ENCODE measurements at places on chromosomes 4 and X.
A peak's percentile ranks its signal among the peaks of the same experiment; 100 is the strongest.

- DNase-seq: no peak
These were observed 493.1 kb downstream of the MAGEE1 start for GRCh38 chrX:76920607-76921006.

DNA sequence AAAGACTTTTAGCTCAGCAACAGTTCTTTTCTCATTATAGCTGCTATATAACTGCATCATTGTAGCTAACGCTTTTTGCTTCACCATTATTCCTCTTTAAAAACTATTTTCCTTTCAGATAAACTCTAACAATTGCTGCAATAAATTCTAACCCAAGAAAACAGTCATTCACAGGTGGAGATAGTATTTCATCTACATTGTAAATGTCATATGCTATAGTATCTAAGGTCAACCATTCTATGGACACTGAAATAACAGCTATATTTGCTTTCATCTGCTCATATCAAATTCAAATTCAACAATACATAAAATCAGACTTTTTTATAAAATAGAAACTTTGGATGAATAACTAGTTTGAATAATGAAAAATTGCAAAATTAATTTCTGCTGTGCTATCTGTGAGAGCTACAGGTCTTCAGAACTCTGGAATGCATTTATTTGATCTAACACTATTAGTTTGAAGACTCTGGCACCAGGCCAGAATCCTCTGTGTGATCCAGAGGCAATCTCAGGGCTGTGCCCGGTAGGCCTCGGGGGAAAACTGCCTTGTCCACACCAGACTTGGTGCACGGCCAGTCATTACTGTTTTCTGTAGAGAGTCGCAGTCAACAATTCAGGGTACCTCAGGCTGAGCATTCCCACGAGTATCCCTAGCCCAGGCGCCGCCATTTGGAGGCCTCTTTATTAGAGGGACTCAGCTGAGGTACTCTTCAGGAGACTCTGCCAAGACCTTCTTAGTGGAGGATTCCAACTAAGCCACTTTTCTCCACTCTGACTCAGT is 332.4 kb downstream of the SLC7A11 start:
- DNase-seq: no peak

DNA sequence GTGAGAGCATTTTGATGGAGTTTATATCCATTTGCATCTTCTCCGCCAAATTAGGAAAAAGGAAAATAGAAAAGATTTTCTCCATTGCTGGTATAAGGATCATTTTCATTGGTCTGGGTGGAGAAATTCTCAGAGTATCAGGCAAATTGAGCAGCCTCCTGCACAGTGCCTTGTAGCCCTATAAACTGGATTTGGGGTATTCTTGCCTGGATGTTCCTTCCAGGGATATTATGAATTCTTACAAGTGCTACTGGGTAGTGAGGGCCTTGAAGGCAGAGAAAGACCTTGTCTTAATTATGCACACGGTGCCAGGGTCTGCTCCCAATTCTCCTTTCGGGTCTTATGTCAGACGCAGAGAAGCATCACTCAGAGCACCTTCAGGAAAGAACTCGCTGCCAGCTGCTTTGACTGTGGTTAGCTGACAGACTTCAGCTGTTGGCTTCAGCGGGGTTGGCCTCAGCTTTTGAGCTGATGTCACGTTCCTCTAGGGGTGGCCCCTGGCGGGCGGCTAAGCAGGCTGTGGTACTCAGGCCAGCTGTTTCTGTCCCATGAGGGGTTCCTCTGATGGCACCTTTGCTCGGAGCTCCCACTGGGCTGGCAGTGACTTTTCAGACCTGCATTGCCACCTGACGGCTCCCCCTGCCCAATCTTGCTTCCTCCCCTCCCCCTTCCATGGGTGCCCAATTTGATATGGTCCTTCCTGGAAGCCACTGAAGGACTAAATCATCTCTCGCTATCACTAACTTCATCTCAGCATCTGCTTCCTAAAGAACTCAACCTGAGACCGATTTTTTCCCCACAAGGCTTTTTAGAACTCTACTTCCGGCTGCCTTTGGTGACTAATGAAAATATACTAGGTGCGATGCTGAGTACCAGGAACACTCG is 519.5 kb downstream of the BCOR start:
- DNase-seq: no peak

GRCh38 chr4:2604614-2605013 is 68.2 kb downstream of the FAM193A start:
- peak; percentile 7 for DNase-seq

DNA sequence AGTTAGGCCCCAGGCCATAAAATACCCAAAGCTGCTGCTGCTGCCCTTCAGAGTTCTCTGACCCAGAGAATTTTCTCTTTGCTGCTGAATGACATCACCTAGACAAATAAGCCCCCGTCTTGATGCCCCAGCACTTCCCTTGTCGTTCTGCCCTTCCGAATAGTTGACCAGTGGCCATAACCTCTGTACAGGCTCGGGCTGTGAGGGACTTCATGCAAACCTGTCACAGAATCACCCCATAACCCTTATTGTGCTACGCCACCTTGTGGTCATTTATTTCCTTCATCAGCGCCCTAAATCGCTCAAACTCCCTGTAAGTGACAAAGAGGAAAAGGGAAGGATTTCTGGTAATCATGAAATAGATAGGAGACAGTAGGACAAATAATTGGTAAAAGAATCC is 18.8 kb downstream of the SPACA5 start:
- peak; percentile 60 for DNase-seq

GRCh38 chrX:11641349-11642065 is 24.2 kb downstream of the ARHGAP6 start:
- DNase-seq: no peak

DNA sequence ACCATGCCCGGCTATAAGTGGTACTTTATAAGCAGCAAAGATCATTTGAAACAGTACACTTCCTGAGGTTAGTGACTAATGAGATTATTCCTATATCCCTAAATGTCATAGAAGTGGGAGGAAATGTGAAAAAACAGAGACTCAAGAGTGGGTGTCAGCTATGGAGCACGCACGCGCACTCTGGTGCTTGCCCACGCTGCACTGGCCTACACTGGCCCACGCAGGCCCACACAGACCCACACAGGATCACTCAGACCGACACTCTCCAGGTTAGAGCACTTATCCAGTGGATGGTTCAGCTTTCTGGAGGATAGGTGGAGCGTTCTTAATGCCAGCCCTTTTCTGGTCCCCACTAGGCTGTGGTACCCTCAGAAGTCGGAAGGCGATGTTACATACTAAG is 78.5 kb downstream of the IL1RAPL1 start:
- no peak for DNase-seq

- DNase-seq: no peak
These were observed 1744.4 kb upstream of the ADGRL3 start for GRCh38 chr4:59455751-59456150.

DNA sequence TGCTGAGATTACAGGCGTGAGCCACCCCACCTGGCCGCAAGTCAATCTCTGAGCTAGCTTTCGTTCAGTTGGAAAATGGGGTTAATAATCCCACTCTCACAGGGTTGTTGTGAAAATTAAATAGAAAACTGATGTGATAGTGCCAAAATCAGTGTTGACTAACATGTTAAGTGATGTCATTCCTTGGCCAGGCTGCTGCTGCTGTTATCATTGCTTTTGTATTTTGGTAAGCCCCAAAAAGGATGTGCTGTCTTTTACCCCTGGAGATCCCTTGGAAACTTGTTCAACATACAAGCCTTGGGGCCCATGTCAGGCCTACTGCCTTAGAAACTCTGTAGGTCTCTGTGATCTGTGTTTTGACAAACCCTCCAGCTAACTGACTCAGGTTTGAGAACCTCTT is 106.3 kb downstream of the AFF1 start:
- DNase-seq: no peak

DNA sequence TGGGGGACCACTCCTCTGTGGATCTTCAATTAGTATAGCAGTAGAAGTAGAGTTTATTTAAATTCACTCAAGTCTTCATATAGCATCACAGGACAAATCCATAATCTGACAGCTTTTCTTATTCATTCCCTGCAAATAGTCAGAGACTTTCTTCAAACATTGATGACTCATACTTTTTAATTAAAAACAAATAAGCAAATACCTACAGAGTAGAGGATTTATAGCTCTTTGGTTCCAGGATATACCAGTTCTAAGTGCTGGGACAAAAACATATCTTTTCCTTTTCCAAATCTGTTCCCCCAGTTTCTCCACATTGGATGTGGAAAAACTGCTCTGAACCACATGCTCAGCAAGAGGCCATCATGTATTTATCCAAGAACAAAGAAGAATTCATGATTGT is 24.1 kb downstream of the EMCN start:
- no peak for DNase-seq

- DNase-seq: peak; percentile 10
These were observed 356.7 kb upstream of the GATB start for GRCh38 chr4:152117520-152117919.

DNA sequence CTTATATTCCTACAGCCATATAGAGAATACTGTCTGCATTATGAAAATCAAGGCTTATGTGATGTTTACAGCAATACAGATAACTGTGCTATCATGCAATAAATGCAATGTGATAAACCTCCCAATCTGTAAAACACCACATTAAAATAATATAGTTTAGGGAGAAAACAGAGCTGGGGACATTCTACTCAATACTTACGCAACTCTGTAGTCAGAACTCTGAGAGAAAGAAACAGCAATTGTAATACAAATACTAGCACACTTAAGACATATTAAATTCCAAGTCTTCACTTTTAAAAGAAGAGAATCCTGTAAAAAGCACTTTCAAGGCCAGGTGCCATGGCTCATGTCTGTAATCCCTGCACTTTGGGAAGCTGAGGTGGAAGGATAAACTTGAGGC is 61.4 kb downstream of the ANKRD17 start:
- no peak for DNase-seq

DNA sequence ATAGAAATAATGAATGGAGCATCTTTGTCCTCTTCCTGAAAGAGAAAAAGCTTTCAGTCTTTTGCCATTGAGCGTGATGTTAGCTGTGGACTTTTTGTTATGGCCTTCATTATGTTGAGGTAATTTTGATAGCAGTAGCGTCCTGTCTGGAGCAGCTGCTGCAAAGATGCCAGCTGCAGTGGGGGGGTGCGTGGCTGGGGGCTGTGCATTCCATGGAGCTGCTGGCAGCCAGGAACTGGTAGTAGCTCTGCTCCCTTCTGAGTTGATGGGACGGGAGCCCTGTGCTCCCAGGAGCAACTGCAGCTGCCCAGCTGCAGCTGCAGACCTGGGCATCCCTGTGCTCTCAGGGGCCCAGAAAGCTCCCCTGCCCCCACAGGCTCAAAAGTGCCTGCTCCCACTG is 50.4 kb downstream of the CCDC160 start:
- no peak for DNase-seq

DNA sequence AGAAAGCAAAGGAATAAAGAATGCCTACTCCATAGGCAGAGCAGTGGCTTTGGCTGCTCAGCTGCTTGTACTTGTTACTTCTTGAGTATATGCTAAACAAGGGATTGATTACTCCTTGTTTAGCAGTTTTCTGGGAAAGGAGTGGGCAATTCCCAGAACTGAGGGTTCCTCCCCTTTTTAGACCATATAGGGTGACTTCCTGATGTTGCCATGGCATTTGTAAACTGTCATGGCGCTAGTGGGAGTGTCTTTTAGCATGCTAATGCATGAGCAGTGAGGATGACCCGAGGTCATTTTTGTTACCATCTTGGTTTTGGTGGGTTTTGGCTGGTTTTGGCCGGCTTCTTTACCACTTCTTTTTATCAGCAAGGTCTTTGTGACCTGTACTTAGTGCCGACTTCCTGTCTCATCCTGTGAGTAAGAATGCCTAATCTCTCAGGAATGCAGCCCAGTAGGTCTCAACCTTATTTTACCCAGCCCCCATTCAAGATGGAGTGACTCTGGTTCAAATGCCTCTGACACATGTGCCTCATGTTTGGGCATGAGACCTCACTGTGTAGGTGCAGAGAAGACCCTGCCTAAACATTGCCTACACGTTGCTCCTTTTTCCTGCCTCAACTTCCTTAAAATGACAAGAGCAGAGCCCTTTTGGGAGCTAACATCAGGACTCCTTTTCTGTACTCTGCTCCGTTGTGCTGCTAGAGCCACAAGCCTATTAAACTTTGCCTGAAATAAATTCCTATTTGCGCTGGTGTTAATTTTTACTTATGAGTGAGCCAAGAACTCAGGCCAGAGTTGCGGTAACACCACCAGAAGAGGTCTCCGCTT is 21.0 kb upstream of the UBA6 start:
- DNase-seq: no peak

DNA sequence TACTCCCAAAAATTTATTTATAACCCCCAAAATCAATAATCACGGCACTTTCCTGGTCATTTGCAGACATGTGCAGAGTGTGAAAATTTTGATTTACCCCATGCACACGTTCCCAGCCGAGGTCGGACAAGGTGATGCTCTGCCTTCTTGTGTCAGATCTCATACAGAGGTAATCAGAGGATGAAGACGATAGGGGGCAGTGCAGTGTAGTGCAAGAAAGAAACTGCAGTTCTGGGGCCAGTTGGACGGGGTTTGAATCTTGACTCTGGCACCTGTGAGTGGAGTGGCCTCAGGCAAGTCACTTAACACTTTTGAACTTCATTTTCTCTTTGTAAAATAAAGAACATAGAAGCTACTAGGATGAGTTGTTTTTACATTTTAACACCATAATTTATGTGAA is 88.4 kb downstream of the FRMPD3 start:
- DNase-seq: no peak

DNA sequence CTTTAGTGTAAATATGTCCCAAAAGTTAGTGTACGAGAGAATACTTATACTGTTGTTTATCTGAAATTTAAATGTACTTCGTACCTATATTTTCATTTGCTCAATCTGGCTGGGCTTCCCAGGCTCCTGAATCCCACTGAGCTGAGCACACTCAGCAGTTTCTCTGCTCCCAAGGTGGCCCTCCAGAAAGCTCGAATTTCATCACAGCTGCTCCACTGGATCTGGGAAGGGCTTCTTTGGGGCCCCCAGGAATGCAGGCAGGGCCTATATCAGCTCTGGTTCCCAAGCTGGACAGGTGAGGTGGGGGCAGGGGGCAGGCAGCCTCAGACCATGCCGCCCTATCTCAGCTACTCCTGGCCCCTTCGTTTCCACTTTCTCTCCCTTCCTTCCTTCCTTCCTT is 1.5 kb upstream of the FATE1 start:
- no peak for DNase-seq

GRCh38 chr4:15149234-15149838 is 147.1 kb downstream of the CPEB2 start:
- no peak for DNase-seq

DNA sequence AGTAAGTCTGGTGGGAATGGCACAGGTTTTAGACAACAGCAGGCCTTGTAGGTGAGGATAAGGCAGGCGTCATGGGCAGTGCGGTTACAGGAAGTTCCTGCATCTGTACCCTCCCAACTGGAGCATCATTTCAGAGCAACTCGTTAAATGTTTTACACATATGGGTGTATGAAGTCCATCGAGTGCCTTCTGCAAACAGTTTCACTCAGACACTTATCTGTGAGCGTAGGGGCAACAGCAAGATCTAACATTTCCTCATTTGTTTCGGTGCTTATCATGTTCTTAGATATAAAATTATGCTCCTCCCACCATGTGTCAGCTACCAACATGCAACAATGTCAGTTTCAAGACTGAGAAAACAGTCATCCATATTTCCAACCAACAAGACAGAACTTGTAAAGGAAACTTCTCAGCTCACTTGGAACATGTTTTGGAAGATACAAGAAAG is 69.9 kb downstream of the ELOVL6 start:
- DNase-seq: no peak

Measured in NCI-H2227 treated with DMSO at 0.1 percent for 48 hours (cell line).